ENCODE measurements at places on chromosomes 4 and X. TPM values are rescaled to one million over a fixed set of nuclear protein-coding genes. Genes with fewer than 3 reads are reported as not detected.

- no peaks in the 10 kb centered on the region for H3K27me3 ChIP-seq
- H3K4me3 ChIP-seq: no peak overlapping the region
- no peak for DNase-seq
- H3K36me3 ChIP-seq: no peaks in the 10 kb centered on the region
These were observed 25.5 kb downstream of the MID2 start for GRCh38 chrX:107851215-107851614.

DNA sequence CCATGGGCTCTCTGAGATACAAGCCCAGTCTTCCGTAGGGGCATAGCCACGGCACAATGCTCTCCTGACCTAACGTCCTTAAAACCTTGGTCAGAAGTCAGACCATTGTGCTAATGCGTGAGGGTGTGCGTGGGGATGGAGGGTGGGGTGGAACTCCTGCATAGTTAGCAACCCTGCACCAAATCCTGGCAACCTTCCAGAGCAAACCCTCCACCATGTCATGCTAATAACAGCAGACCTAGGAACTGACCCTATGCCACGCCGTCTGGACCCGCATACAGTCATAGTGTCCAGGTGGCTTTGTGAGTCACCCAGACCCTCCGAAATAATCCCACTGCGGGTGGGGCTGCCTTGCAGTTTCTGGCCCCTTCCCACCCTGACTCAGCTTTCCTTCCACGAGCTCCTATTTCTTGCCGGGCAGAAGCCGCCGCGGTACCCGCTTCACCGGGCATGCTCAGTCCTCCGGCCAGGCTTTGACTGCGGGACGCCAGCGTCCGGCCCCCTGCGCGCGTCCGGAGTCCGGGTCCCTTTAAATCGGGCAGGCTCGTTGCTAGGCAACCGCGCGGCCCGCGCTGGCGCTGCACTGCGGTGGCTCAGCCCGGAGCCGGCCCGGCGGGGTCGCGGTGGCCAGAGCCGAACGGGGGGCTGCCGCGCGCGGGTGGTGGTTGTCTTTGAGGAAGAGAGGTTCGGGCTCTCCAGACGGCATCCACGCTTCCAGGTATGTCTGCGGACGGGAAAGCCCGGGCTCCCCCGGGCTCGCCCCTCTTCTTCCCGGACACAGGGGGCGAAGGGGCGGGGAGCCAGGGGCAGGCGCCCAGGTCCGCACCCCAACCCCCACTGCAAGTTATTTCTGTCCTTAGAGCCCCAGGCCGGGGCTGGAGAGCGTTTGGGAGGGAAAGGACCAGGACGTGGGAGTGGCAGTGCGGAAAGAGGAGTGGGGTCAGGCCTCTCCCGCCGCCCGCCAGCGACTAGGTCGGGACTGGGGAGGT, at the start of gene CCDC160:
TSS of gene CCDC160 (plus strand) at position 557 of the 989 bp plus-strand sequence. CDS start 7,619 bp downstream, outside the sequence.
- DNase-seq: peak; percentile 56
- no peaks in the 10 kb centered on the region for H3K36me3 ChIP-seq
- no peak within 1 kb of the TSS for H3K27ac ChIP-seq
- peak within 1 kb of the TSS; percentile 22 for H3K4me3 ChIP-seq
- H3K27me3 ChIP-seq: no peaks in the 10 kb centered on the region

- no peaks in the 10 kb centered on the region for H3K4me1 ChIP-seq
- H3K27me3 ChIP-seq: no peaks in the 10 kb centered on the region
- H3K4me3 ChIP-seq: no peak overlapping the region
- H3K27ac ChIP-seq: no peak overlapping the region
- no peaks in the 10 kb centered on the region for H3K36me3 ChIP-seq
These were observed 108.3 kb upstream of the VCX2 start for GRCh38 chrX:8279323-8279722.

DNA sequence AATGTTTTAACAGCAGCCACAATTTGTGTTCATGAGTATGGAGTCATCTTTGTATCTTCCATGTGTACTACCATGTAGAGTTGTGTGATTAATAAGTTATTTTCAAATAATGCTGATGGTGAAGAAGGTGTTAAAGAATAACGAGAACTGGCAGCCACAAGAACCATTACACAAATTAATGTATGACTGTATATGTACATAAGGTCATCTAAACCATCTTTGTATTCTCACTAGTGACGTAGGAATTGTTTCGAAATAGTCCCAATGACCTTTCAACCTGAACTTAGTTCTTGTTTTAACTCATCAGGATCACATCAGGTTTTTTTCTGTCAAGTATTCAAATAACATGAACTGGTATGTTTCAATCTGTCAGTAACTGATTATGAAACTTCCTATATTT, 48.3 kb upstream of the NOCT start:
- H3K36me3 ChIP-seq: no peaks in the 10 kb centered on the region
- H3K4me1 ChIP-seq: no peaks in the 10 kb centered on the region
- no peaks in the 10 kb centered on the region for H3K27me3 ChIP-seq
- no peak overlapping the region for H3K27ac ChIP-seq
- H3K4me3 ChIP-seq: no peak overlapping the region
- no peak for DNase-seq

Gene F11
- not detected for total RNA-seq
